GM18507 (cell line): ENCODE measurements at places on chromosomes 11 and 22.

GRCh38 chr22:33842006-33842354 lies 78.3 kb downstream of the LARGE1 start:
- DNase-seq: no peak

GRCh38 chr22:40400159-40400558 lies 29.8 kb downstream of the SGSM3 start:
- DNase-seq: no peak

GRCh38 chr11:1749395-1750351 lies 722 bp downstream of the IFITM10 start:
- DNase-seq: no peak

GRCh38 chr11:125074511-125075241 lies 11.6 kb downstream of the SLC37A2 start:
- no peak for DNase-seq

- DNase-seq: no peak
Measured at GRCh38 chr11:3163241-3163981, 1.7 kb downstream of the OSBPL5 start.
